GM12892 (cell line): ENCODE measurements at places on chromosomes 7 and 10.
A peak's percentile ranks its signal among the peaks of the same experiment; 100 is the strongest.

DNA sequence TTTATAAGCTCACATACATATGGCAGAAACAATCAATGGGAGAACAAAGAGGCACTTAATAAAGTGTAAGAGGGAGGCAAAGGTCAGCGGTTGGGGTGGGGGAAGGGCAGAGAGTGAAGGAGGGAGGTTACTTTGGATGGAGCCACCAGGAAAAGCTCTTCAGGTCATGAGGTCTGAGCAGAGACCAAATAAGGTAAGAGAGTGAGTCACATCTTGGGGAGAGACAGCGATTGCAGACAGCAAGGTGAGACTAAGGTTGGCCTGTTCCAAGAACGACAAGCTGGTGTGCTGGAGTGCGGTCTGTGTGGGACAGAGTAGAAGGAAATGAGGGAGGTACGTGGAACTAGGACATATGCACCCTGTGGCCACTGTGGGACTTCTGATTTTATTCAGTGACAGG, 74.3 kb upstream of the TOMM7 start:
- DNase-seq, result no peak

DNA sequence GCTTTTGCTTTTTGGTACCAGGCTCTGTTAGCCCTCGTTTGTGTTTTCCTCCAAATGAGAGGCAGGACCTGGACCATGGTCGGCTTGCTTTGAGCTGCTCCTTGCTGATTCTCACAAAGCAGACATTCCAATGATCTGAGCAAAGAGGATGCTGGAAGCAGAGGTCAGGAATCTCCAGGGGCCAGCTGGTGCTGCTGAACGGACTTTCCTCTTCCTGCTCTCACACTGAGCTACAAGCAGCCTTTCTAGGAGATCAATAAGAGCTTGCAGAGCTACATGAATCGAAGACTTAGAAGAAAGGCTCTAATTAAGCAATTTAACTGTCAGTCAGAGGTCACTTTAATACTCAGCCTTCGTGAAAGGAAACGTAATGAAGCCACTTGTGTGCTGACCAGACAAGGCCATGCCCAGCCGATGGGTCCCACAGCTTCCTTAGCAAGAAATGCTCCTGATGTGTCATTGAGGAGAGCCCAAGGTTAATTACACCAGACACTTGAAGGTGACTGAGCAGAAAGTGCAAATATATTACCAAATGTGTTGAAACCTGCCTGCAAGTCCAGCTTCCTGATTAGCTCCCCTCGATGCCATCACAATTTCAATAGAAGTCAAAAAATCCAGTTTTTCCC, 151.3 kb upstream of the RSU1 start:
- no peak for DNase-seq

DNA sequence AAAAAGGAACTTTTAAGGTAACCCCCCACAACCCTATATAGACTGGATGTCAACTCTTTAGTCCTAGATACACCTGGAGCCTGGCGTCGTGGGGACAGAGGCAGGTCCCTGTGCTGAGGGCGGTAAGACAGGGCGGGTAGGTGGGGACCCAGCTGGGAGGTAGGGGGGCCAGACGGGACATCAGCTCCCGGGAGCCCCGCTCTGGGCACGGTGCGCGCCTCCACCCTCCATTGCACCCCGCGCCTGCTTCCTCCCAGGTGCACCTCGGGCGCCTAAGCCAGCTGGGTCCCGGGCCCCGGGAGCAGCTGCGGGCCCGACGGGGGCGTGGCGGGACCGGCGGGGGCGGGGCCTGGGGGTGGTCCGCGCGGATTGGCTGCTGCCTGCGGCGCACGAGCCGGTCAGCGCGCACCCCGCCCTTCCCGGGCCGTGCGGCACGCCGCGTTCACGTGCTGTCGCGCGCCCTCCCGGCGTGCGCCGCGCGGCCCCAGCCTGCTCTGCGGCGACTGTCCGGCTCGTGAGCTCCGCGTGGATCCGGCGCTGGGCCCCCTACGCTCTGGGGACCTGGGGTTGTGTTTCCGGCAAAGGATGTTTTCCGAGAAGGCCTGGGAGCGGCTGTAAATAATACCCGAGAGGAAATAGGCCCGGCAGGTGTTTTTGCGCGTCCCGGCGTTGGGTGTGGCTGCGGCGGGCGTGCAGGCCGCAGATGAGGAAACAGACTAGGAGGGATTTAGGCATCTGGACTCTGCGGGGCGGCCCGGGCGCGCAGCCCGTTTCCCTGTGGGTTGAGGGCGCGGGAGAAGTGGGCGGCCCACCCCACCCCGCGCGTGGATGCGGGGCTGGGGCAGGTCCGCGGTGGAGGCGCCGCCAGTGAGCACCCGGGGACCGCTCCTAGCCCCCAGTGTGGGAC, 39.1 kb upstream of the PFKFB3 start:
- peak; percentile 95 for DNase-seq

- no peak for DNase-seq
Observed at GRCh38 chr7:75938921-75939320, 24.0 kb downstream of the POR start.

- DNase-seq, result no peak
Observed at GRCh38 chr7:138483531-138483930, 23.5 kb downstream of the TRIM24 start.

GRCh38 chr10:128151031-128151430, 24.8 kb upstream of the MKI67 start:
- no peak for DNase-seq

DNA sequence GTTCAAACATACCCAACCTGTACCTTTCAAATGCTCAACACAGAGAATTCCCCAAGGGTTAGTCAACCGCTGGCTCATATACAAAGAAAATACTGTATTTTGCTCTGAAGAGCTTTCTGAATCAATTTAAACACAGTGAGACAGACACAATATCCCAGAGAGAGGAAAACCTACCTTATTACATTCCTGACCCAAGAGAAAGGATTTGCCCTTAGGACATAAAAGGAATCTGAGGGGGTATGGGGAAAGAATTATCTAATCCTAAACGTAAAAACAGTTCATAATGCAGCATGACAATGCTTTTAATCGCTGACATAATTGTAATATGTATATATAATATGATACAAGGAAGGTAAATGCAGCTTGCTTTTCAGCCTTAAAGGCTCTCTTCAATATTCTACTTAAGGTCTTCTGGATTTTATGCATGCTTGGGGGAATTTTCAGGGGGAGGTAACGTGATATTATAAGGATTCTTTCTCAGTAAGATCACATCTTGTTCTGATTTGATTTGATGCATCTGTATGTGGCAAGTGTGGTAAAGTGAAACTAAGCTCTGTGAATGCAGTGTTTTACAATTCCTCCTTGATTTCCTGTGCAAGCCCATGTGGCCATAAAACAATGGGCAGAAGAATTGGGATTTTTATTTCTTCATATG, 240.5 kb downstream of the GLI3 start:
- DNase-seq, result no peak

DNA sequence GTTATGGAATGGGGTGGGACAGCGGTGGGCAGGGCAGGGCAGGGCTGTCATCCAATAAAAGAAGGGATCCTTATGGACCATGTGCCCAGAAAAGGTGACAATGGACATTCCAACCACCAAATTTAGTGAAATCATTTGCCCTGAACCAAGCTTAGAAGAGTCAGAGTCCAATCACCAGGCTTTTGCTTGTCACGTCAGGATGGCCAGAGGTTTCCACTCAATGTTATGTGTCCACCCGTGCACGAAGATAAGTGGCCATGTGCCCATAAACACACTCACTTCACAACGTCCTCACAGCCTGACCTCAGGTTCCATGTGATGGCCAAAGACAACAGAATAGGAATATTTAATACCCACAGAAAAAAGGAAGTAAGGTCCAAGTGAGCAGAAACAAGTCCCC, 36.6 kb upstream of the PLPP4 start:
- DNase-seq, result no peak

- DNase-seq, result no peak
Observed at GRCh38 chr7:86280150-86280549, 363.6 kb upstream of the GRM3 start.

GRCh38 chr10:22047812-22048211, 44.3 kb upstream of the DNAJC1 start:
- DNase-seq, result no peak

DNA sequence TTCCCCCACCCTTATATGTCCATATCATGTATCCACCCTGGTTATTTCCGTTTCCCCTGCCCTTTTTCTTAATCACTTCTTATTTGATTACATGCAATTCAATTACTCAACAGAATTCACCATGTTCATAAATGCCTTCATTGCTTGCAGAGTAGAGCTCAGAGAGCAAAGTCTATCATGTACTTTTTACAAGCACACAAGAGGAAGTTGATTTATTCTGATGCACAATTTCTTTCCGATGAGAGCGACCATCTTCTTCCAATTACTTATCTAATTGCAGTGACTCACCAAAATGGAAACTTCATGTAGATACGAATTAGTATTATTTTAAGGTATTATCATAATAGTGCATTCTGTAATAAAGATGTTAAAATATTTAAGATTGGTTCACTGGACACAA, 430.5 kb upstream of the KLF6 start:
- DNase-seq, result no peak

GRCh38 chr10:85651497-85651882, 715.1 kb downstream of the GRID1 start:
- no peak for DNase-seq

DNA sequence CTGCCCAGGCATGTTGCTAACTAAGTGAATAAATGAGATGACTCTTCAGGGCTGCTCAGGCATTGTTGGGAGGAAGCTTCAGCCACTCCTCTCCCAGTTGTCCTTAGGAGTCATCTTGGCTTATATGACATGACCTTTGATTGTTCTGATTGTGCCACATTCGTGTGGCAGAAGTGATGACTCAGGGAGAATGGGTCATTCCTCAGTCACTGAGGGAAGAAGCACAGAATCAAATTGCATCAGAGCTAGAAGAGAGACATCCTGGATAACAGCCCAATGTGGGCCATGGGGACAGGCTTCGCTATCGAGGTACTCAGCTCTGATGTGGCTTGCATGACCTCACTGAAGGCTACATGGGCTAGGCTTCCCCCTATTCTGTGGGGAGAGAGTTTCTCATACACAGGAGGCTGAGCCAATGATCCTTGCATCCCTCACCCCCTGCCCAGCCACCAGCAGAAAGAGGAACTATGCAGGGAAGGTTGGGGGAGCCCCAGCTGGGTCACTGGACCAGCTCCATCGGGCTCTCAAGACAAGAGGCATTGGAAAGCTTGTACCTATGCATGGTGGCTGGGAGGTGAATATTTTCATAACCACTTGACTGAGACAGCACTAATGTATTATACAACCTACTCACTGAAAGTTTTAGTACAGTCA, 6.0 kb upstream of the HMX3 start:
- no peak for DNase-seq

DNA sequence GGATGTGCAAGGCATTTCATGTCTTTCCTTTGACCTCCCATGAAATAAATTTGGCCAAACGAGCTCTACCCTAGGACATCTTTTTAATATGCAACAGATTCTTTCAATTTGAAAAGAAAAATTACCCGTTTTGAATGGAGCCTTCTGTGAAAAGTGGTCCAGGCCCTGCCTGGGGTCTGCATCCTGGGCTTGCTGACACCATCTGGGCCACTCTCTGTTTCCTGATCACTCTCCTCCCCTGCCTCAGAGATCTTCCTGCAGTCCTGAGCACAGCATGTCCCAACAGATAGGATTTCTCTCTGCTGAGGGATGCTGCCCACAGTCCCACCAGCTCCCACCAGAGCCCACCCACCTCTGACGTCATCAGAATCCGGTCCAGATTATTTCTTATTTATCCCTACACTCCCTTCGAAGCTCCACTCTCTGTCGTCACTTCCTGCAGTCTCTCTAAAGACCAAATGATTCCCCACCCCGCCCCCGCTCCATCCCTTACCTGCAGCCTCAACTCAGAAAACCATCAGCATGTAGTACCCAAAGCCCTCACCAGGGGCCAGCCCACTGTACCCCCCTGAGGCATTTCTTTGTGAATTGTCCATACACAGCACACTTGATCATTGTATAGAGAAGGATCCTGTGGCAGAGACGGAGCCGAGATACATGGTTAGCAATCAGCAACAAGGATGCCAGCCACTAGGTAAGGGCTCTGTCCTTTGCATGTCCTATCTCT, 192.1 kb upstream of the MGMT start:
- no peak for DNase-seq

GRCh38 chr7:27211764-27212204, 11.9 kb upstream of the HOXA13 start:
- no peak for DNase-seq

- DNase-seq, result no peak
Observed at GRCh38 chr7:83339907-83340306, 177.2 kb upstream of the PCLO start.

DNA sequence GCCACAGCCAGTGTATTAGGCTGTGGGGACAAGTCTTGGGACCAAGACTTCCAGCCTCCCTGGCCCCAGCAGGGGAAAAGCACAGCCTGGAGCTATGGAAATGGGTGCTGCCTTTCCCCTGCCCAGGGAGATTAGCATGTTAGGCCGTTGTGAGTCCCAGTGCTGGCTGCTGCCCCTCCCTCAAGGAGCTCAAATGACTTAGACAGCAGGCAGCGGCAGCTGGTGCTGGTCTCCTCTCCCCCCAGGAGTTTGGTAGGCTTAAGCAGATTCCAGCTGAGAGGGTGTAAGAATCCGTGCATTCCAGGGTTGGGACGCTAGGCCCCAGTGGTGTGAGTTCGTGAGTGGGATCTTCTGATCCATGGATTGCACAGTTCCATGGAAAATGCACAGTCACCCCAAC, 301.5 kb upstream of the PHF14 start:
- no peak for DNase-seq

- DNase-seq, result no peak
Observed at GRCh38 chr7:119935418-119936025, 337.5 kb upstream of the KCND2 start.

DNA sequence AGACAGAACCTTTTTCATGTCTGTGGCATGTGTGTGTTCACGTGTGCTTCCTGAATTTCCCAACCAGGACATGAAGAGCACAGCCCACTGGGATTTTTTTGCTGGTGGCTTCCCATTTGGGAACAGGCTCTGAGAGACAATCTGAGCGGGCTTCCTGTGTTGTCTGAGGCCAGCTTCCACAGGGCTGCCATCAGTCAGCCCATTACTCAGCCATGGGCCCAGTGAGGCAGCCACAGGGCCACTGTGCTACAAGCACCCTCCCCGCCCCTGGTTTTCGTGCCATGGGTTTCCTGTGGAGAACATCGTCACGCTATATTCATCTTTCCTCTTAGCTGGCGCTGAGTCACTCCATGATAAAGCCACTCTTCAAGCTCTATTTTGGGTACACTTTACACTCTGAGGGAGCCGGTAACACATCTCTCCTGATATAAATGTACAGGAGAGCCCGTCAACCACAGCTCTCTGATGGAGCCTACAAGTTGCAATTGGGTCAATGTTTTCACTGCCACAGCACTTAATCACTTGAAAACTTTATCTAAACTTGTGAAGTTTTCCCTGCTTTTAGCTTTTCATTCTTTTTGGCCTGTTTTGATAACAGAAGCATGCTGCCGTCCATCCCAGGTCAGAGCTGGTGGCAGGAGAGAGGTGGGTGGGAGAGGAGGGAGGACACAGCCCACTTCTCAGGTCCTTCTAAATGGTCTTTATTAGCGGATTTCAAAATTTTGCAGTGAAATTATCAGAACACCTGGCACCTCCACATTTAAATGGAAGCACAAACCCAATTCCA, 96.9 kb downstream of the HIPK2 start:
- no peak for DNase-seq
